Stimulated activated CD8-positive, alpha-beta memory T cell treated with anti-CD3 and anti-CD28 coated beads, Interleukin-4, amount 100 ng/mL, for 24 hours (primary cell): ENCODE measurements at places on chromosomes 11 and 22.

- no peak for DNase-seq
Observed at GRCh38 chr11:133500435-133500834, 31.9 kb downstream of the OPCML start.

- no peak for DNase-seq
Observed at GRCh38 chr11:128195756-128196155, 391.6 kb downstream of the ETS1 start.

- DNase-seq, result no peak
Observed at GRCh38 chr11:35009191-35009943, 92.9 kb downstream of the PDHX start.

GRCh38 chr11:69027704-69028372, 14.8 kb upstream of the MRGPRF start:
- DNase-seq, result no peak

GRCh38 chr22:49672014-49672516, 155.6 kb downstream of the BRD1 start:
- no peak for DNase-seq

GRCh38 chr22:26845021-26845743, 187.8 kb downstream of the MIAT start:
- no peak for DNase-seq

GRCh38 chr11:132907651-132908413, 624.5 kb downstream of the OPCML start:
- no peak for DNase-seq

- no peak for DNase-seq
Observed at GRCh38 chr11:120817158-120817557, 206.7 kb upstream of the TBCEL start.

DNA sequence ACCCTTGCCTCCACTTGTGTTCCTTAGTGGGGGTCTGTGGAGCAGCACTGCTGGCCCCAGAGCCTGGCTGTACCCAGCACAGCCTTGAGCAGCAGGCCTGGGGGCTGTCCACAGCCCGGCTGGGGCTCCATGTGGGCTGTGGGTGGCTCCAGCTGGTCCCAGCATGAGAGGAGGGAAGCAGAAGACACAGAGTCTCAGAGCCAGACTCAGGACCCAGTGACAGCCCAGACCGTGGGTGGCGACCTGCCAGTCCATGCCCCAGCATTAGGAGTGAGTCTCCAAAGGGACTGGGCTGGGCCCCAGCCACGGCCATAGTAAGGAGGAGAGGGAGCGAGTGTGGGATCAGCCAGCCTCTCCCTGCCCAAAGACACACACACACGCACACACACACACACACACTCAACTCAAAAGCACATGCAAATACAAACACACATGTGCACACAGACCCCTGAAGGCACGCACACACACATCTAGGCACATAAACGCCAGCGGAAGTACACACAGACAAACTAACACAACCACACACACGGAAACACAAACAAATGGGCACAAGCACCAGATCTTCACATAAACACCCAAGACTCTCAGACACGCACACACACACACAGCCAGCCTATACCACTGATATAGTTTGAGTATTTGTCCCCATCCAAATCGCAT, 16.7 kb upstream of the LRRC10B start:
- DNase-seq, result no peak

GRCh38 chr22:28711820-28712777, 29.5 kb downstream of the CHEK2 start:
- no peak for DNase-seq

DNA sequence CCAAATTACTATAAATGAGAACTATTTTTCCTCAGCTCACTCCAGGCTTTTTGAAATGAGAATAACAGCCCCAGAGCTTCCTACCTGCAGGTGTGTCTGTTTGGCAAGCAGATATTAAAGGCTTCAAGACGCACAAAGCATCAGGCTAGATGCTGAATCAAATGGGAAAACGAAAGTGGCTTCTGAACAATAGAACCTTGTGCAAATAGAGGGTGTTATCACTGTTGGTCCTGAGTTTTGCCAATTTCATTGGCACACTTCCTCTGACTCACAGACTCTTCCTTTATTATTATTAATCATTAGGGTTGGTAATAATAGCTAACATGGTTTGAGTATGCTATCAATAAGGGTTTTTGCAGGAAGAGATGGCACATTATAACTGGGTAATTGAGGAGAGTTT, 13.4 kb downstream of the SYT13 start:
- no peak for DNase-seq

DNA sequence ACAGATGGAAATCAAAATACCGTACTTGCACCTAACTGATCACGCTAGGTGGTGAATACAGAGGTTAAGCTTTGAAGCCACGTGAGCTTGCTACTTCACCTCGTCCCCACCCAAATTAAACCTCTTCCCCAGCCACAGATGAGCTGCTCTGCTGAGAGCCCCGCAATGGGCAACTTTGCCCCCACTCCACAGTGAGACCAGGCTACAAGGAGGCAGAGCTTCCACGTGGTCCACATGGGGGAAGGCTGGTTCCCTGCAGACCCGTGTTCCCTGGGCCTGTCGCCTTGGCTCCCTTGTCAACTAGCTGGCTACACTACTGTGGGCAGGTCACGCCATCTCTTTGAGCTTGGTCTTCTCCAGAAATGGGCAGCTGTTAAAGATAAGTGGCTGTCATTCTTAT, 10.9 kb downstream of the CD5 start:
- no peak for DNase-seq
